Muscle of leg (tissue), 16 donors: ENCODE measurements at places on chromosomes 12 and 14. TPM values are rescaled to one million over a fixed set of nuclear protein-coding genes. Genes with fewer than 3 reads are reported as not detected.

The DHRS4L2 gene
- total RNA-seq = 13.7 TPM

The B4GALNT1 gene
- 1.4 TPM for total RNA-seq

The RIPK3 gene
- total RNA-seq = 2.0 TPM

The OR6J1 gene
- total RNA-seq = not detected

The PELI2 gene
- 4.7 TPM for total RNA-seq

The PZP gene
- total RNA-seq = 0.40 TPM

The GPRC5A gene
- total RNA-seq = 1.1 TPM

The PRB3 gene
- total RNA-seq = not detected

The BRI3BP gene
- total RNA-seq = 2.5 TPM

DNA sequence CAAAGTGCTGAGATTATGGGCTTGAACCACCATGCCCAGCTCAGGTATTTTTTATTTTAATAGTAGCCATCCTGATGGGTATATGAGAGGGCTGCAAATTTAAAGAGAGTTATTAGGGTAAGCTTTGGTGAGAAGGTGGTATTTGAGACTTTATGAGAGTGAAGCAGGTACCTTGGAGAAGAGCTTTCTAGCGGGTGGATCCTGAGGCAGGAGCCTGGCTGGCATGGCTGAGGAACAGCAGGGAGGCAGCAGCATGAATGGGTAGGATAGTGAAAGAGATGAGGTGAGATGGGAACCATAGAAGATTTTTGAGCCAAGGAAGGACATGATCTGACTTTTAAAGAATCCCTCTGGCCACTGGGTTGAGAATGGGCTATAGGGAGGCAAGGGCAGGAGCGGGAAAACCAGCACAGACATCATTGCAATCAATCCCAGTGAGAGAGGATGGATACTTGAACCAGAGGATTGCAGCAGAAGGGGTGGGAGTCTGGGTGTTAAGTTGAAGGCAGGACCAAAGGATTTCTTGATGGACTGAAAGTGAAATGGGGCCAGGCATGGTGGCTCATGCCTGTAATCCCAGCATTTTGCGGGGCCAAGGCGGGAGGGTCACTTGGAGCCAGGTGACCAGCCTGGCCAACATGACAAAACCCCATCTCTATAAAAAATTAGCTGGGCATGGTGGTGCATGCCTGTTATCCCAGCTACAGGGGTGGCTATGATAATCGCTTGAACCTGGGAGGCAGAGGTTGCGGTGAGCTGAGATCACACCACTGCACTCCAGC lies 5.7 kb downstream of the SVOP start:
- H3K27ac ChIP-seq = no peak overlapping the region
- no peaks in the 10 kb centered on the region for H3K4me1 ChIP-seq
- no peaks in the 10 kb centered on the region for H3K36me3 ChIP-seq
- no peak for DNase-seq

DNA sequence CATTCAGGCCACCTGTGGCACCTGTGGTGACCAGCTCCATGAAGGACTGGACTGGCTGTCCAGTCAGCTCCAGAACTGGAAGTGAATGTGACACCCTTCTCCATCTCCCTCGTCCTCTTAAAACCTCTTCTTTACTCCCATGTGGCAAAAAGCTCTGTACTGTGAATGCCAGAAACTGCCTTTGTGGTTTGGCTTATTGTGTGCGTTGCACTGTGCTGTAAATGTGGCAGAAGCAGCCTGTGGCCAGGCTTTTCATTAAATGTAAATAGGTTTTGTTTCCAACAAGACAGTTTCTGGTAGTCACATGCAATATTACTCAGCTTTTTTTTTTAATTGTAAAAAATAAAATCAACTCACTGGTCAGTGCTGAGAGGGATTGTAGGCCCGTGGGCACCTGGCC lies 453.7 kb downstream of the ATP23 start:
- H3K4me1 ChIP-seq = no peaks in the 10 kb centered on the region
- H3K27me3 ChIP-seq = no peaks in the 10 kb centered on the region
- H3K27ac ChIP-seq = no peak overlapping the region
- no peaks in the 10 kb centered on the region for H3K36me3 ChIP-seq

DNA sequence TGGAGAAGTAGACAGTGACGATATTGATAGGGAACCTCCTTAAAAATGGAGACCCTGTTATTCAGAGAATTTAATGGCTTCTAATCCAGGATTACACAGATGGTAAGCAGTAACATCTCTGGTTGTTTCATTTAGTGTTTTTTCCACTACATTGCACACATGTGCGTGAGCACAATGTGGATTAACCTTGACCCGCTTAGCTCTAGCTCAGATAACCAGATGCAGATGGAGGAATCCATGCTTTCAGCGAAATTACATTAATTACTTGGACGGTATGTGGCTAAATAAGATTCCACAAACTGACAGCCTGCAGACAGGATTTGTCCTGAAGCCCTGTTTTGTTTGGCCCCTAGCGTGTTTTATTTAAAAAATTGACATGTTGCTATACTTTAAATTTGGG lies 378.4 kb downstream of the CCDC91 start:
- no peak overlapping the region for H3K4me3 ChIP-seq
- no peaks in the 10 kb centered on the region for H3K36me3 ChIP-seq
- no peak overlapping the region for H3K27ac ChIP-seq

GRCh38 chr14:97517566-97518234 lies 720.5 kb downstream of the VRK1 start:
- H3K4me1 ChIP-seq = no peaks in the 10 kb centered on the region
- no peaks in the 10 kb centered on the region for H3K27me3 ChIP-seq

DNA sequence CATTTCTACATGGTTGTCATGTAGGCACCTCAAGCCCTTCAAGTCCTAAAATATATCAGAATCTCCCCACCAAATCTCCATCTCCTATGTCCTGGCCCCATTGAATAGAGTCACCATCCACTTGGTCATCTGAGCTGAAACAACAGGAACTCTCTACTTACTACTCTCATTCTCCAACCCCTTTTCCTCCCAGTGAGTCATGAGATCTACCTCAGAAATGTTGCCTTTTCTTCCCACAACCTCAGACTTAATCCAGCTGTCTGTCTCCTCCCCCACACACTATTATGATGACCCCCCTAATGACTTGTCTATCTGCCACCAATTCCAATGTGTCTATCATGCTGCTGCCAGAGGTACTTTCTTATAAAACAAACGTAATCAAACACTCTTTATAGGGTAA lies 72.3 kb upstream of the TMEM263 start:
- no peak overlapping the region for H3K4me3 ChIP-seq
- DNase-seq = no peak
- H3K4me1 ChIP-seq = no peaks in the 10 kb centered on the region
- peaks cover 39% of the 10 kb centered on the region for H3K36me3 ChIP-seq

- no peaks in the 10 kb centered on the region for H3K27me3 ChIP-seq
- DNase-seq = no peak
- no peak overlapping the region for H3K4me3 ChIP-seq
- H3K36me3 ChIP-seq = no peaks in the 10 kb centered on the region
- H3K4me1 ChIP-seq = no peaks in the 10 kb centered on the region
- no peak overlapping the region for H3K27ac ChIP-seq
These were observed 595.6 kb upstream of the ATP2B1 start for GRCh38 chr12:90304231-90304630.

DNA sequence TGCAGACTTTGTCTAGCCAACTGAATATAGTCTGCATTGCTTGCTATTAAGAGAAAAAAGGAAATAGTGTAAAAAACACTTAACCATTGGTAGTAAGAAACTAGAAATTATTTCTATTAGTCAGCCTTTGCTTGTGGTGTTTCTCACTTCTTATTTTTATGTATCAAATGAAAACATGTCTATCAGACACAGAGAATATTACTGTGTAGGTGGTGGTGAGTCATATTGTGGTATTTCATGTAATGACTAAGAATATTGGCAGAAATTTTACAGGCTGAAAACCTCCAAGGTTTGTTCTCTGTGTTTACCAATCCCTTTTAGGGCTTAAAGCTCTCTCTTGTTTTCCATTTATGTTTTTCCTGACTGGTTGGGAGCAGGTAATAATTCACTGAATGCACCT lies 87.2 kb downstream of the DAAM1 start:
- H3K4me1 ChIP-seq = peaks cover 3% of the 10 kb centered on the region
- DNase-seq = peak; percentile 44
- H3K36me3 ChIP-seq = no peaks in the 10 kb centered on the region
- H3K27me3 ChIP-seq = no peaks in the 10 kb centered on the region
- no peak overlapping the region for H3K27ac ChIP-seq

- no peak overlapping the region for H3K4me3 ChIP-seq
- peaks cover 2% of the 10 kb centered on the region for H3K27me3 ChIP-seq
- H3K4me1 ChIP-seq = no peaks in the 10 kb centered on the region
- no peak for DNase-seq
- H3K27ac ChIP-seq = no peak overlapping the region
These were observed 17.2 kb upstream of the LPCAT3 start for GRCh38 chr12:7035463-7035862.

GRCh38 chr14:66746316-66747006 lies 238.5 kb downstream of the GPHN start:
- peak; percentile 33 for DNase-seq
- H3K27me3 ChIP-seq = no peaks in the 10 kb centered on the region
- no peak overlapping the region for H3K4me3 ChIP-seq
- H3K36me3 ChIP-seq = no peaks in the 10 kb centered on the region

DNA sequence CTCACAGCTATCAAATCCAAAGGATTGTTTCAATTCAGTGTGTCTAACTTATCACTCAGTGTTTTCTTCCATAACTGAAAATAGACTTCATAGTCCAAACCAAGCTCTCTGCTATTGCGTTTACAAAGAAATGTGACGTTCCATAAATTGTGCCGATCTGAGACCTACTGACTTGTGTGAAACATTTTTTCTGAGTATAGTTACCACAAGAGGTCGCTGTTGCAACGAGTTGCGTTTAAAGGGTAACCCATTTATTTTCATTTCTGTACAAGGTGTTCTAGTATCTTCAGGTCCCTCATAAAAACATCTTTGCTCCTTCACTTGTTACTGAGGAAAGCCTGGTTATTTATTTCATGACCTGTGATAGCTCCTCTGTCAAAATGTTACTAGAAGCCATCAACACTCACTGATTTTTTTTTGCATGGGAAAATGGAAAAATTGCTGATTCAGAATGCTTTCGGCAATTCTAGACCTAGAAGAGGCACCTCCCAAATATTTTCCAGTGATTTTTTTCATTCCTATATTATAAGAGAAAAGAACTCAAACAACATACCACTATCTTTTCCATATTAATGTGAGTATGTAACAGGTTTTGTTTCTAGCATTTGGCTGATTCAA lies 60.9 kb upstream of the OR4E1 start:
- H3K4me3 ChIP-seq = no peak overlapping the region
- no peaks in the 10 kb centered on the region for H3K36me3 ChIP-seq
- H3K4me1 ChIP-seq = no peaks in the 10 kb centered on the region
- H3K27me3 ChIP-seq = no peaks in the 10 kb centered on the region
- H3K27ac ChIP-seq = no peak overlapping the region

DNA sequence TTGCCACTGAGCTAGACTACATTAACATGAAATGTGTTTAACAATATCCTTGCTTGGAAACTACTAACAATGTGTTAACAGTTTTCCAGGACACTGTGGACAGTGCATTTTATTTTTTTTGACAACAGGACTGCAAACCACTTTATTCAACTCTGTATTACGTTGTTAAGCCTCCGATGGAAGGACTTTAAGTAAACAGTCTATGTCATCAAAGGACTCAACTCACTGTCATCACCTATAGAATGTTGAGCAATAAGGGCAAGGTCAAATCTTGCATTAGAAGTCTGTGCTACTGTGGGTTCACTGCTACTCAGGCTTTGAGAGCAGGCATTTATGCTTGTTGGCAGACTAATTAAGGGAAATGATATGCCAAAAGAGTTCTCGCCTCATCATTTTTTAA lies 483.7 kb downstream of the FLRT2 start:
- no peaks in the 10 kb centered on the region for H3K36me3 ChIP-seq
- no peak for DNase-seq

- H3K4me1 ChIP-seq = no peaks in the 10 kb centered on the region
- no peak overlapping the region for H3K4me3 ChIP-seq
- no peak for DNase-seq
- H3K27ac ChIP-seq = no peak overlapping the region
- peaks cover 56% of the 10 kb centered on the region for H3K36me3 ChIP-seq
These were observed 43.0 kb downstream of the AREL1 start for GRCh38 chr14:74669846-74670245.

DNA sequence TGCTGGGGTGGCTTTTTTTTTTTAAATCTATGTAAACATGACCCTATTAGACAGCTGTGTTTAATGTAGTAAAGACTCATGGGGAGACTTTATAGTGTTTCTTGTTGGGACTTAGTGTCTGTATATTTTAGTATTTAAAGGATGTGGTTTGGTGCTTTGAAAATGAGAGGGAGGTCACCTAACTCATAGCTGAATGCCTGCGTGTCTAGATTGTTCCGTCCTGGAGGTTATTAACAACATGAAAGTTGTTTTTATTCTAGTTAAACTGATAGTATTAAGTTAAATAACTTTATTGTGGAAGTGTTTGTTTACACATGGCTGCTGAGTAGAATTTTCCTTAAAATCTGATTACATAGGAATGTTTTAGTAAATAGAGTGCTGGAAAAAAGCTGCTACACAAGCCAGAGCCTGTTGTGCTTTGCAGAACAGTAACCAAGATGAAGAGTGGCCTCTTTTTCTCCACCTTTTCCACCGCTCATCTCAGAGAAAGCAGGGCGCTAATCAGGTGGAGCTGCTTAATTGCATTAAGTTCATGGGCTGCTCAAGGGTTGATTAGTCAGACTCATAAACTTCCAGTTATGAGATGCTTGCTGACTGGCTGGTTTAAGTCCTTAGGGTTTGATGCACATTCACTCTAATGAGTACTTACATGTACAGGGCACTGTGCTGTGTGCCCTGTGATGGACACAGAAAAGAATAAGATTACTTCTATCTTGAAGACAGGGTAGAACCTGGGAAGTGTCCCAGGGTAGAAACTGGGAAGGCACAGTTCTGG lies 62.7 kb downstream of the FBXO34 start:
- no peak overlapping the region for H3K4me3 ChIP-seq
- H3K36me3 ChIP-seq = peaks cover 3% of the 10 kb centered on the region
- no peak overlapping the region for H3K27ac ChIP-seq
- DNase-seq = no peak
- H3K27me3 ChIP-seq = no peaks in the 10 kb centered on the region

GRCh38 chr14:50225067-50225973 lies 6.1 kb downstream of the SOS2 start:
- peaks cover 8% of the 10 kb centered on the region for H3K4me1 ChIP-seq
- peak; percentile 81 for DNase-seq
- H3K36me3 ChIP-seq = peaks cover 3% of the 10 kb centered on the region
- H3K4me3 ChIP-seq = no peak overlapping the region
- peak overlapping the region; percentile 25 for H3K27ac ChIP-seq

GRCh38 chr12:52205612-52206303 lies 13.9 kb upstream of the KRT80 start:
- peaks cover 23% of the 10 kb centered on the region for H3K27me3 ChIP-seq
- H3K27ac ChIP-seq = no peak overlapping the region
- H3K36me3 ChIP-seq = no peaks in the 10 kb centered on the region
- DNase-seq = peak; percentile 17
- H3K4me1 ChIP-seq = peaks cover 71% of the 10 kb centered on the region
- H3K4me3 ChIP-seq = no peak overlapping the region

DNA sequence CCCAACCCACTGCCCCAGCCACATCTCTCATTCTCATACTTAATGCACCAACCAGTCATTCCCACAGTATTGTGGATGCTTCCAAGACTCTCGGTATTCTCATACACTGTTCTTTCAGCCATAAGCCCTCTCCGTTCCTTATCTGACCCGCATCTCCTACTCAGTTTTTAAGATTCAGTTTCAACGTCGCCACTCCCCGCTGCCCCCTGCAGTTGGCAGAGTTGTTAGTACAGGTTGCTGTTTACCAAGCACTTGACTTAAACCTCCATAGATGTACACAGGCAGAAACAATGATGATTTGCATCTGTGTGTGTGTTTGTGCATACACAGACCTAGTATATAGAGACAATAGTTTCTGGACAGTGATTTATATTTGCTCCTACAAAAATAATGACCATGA lies 40.2 kb downstream of the PAH start:
- H3K27ac ChIP-seq = no peak overlapping the region
- DNase-seq = no peak
- no peaks in the 10 kb centered on the region for H3K36me3 ChIP-seq
- H3K4me1 ChIP-seq = no peaks in the 10 kb centered on the region
